Stimulated activated CD8-positive, alpha-beta memory T cell treated with anti-CD3 and anti-CD28 coated beads, Interleukin-2, amount 100 ng/mL, for 1 hour (primary cell): ENCODE measurements at places on chromosomes 1 and 21.

DNA sequence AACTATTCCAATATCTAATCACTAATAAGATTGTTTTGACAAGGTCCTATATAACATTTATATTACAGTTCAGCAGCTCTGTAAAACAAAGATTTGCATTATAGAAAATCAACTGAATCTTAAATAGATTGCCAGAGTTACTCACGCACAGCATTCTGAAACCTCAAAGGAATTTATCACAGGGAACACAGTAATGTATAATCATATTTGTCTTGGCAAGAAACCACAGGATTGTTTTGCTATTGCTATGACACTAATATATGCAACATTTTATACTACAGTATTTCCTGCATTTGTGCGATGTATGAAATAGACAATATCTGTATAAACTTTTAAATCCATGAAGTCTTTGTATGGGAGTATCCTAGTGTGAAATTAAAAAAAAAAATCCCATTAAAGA lies 101.4 kb downstream of the PLPPR5 start:
- DNase-seq: no peak

DNA sequence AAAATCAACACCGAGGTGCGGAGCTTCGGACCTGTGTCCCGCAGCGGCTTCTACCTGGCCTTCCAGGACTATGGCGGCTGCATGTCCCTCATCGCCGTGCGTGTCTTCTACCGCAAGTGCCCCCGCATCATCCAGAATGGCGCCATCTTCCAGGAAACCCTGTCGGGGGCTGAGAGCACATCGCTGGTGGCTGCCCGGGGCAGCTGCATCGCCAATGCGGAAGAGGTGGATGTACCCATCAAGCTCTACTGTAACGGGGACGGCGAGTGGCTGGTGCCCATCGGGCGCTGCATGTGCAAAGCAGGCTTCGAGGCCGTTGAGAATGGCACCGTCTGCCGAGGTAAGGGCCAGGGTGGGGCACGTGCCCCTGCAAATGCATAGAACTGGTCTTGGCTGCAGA lies 74.1 kb downstream of the EPHB2 start:
- no peak for DNase-seq

GRCh38 chr1:9651565-9652378 lies at the start of gene PIK3CD:
Gene PIK3CD, plus strand, starts transcription at chr1:9651731. Its CDS starts 58,725 bp downstream, at chr1:9710456.
- DNase-seq: no peak

DNA sequence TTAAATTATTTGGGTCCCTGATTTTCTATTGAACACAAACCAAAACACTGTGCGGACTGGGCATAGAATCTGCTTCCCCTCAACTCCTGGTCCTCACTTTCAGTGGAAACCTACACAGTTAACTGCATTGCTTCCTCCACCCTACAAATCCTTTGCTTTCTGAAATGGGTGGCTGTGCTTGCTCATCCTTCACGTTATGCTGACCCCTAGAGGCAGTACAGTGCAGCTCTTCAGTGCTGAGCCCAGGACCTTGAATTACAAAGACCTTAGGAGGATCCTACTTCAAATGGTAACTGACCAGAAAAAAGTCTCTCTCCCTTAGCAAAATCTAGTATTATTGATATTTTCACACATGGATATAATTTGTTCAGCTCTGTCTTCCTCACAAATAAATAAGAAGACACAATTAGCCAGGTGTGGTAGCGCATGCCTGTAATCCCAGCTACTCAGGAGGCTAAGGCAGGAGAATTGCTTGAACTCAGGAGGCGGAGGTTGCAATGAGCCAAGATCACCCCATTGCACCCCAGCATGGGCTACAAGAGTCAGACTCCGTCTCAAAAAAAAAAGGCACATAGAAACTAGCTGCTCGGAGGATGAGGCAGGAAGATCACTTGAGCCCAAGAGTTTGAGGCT lies 63.4 kb upstream of the L1TD1 start:
- no peak for DNase-seq

DNA sequence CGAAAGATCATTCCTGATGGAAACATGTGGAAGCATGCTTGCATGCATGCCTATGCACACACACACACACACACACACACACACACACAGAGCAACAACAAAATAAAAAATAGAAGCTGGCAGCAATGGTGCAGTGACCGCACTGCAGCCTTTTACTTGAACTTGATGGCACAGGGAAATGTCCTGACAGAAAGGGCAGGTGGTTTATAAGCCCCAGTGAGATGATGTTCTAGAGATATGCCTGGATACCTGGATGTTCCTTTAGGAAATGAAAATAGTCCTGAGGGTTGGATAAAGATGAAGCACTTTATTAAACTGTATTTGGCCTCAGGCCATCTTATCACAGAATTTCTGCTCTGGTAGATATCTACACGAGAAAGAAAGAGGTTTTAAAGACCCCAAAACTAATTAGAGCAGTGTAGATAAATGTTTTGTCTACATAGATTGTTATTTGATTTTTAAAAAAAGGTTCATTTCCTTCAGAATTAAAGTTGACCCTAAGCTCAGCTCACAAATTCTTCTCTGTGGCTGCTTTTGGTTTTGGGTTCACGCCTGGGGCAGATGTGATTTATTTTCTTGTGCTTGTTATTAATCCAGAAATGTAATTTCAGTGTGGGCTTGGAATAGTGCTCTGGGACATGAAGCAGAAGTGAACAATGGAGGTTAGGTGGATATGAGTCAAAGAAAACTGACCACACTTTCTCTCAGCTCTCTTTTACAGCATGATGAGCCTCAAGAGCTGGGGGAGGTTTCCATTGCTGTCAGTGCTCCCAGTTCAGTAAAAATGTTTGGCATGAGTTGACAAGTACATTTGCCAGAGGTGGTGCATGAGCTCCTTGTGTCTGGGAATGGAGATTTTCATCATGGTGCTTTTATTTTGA lies 22.9 kb downstream of the ADAM30 start:
- no peak for DNase-seq

DNA sequence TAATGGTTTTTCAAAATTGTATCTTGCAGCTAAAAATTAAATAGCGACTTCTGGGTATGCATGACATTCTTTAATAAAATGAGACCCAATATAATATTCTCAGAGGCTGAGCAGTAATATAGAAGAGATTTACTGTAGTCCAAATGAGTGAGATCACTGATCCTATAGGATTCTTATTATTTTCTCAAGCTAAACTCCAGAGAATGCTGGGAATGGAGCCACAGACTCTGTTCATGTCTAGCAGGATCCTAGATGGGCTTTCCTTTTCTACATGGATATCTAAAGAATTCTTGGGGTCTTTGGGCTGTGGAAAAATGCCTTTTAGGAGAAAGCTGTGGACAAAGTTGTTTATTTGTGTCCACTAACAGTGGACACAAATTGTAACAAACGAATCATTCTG lies 150.7 kb upstream of the ZNF644 start:
- no peak for DNase-seq

DNA sequence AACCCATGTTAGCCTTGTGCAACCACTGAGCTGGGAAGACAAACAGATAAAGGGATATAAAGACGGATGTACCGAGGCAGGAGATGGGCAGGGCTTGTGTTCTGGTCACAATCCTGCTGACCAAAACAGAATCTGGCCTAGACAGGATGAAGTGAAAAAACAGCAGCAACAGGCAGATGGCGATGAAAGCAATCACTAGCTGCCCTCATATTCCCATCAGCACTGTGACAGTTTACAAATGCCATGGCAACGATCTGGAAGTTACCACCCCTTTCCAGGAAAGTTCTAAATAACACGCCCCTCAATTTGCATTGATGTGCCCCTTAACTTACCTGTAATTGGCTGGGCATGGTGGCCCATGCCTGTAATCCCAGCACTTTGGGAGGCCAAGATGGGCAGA lies 40.6 kb upstream of the CD46 start:
- DNase-seq: no peak

DNA sequence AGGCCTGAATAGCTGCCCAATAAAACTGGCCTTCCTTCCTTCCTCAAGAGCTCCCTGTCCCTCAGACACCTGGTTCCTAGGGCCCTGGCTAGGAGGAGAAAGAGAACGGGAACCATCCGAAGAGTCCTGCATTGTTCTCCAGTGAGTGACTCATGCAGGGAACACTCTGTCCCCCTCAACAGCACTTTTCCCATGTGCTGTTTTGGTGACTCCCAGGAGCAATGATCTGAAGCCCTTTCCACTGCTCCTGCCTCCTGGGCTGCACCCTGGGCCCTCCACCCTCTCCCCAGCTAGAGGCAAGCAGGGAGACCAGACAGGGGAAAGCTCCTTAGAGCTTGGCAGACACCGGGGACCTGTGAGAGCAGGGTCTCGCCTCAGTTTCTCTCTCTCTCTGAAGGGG lies 18.9 kb downstream of the TNNT2 start:
- no peak for DNase-seq
